ENCODE measurements at places on chromosomes 1 and 21.
A peak's percentile ranks its signal among the peaks of the same experiment; 100 is the strongest.

DNA sequence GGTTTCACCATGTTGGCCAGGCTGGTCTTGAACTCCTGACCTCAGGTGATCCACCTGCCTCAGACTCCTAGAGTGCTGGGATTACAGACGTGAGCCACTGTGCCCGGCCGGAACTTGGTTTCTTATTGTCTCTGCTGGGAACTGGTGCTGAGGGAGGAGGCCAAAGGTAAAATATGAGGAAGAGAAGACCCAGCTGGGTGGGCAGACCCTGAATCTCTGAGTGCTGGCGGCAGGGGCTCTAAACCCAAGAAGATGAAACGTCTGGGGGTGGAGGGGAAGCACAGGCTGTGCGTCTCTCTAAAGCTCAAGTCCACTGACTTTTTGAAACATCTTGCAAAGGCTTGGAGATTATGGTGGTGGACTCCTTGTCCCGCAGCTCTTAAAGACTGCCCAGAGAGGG, 82.0 kb upstream of the TLR5 start:
- no peak for DNase-seq

DNA sequence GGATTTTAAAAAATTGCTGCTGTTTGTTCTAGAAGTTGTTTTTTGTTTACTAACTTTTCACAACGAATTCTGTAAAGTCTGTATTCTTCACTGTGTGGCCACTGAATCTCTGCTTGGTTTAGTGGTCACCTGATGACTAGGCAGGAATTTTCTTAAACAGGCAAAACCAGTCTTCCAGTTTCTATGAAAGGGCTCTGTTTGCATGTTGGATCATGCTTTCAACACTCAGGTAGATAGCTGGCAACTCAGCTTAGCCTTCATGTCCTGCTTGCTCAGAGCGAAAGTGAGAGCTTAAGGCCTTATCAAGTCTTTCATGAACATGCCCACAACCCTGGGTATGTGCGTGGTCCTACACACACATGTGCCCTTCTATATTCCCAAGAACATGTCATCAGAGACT, 52.4 kb upstream of the CCDC190 start:
- no peak for DNase-seq

DNA sequence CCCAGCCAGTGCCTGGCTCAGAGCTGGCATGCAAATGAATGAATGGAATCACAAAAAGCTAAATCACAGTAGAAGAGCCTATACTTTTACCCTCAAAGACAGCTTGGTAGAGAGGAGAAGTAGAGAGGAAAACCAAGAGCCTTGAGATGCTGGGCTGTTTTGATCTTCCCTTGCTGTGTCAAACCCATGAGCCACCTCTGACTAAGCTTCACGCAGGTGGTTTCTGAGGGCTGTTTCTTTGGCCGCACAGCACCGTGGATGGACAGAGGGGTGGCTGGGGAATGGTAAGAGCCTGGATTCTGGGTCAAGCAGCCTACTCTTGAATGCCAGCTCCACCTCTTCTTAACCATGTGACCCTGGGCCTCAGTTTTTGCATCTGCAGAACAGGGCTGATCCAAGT, 18.6 kb downstream of the ABCG1 start:
- no peak for DNase-seq

- DNase-seq: peak; percentile 27
These were observed 224.0 kb downstream of the FGGY start for GRCh38 chr1:59520827-59521418.

DNA sequence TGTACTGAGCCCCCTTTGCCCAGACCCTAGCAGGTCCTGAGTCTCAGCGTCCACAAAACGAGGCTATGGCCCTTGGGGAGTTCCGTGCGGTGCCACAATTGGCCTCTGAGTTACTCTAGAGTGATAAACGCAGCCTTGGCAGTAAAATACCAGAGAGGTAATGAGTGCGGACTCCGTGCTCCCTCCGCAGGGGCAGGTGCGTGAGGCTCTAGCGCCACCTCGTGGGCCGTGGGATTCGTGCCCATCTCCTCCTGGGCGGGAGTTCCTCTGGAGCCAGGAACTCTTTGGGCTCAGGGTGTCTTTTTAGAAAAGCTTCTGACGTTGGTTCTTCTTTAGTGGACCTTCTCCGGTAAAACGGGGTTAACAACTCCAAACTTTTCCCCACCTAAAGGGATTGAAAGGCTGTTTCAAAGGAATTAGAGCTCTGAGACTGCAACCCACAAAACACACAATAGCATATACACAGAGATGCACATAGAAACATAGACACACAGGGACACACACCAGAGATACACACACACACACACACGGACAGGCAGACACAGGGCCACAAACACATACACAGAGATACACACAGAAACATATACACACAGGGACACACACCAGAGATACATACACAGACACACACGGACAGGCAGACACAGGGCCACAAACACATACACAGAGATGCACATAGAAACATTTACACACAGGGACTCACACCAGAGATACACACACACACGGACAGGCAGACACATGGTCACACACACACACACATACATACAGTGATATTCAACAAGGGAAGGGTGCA, 99.4 kb downstream of the KCNJ15 start:
- peak; percentile 64 for DNase-seq
